Esophagus squamous epithelium (tissue), 5 donors: ENCODE measurements at places on chromosomes 16 and 17.

DNA sequence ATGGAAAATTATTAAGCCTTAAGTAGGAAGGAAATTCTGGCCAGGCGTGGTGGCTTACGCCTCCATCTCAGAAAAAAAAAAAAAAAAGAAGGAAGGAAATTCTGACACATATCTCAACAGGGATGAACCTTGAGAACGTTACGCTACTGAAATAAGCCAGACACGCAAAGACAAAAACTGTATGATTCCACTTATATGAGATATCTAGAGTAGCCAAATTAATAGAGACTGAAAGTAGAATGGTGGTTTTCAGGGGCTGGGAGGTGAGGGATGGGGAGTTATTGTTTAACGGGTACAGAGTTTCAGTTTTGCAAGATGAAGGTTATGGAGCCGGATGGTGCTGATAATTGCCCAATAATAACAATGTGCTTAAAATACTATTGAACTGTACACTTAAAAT, 16.2 kb upstream of the HNF1B start:
- DNase-seq, result no peak

- DNase-seq, result no peak
These were observed 43.9 kb upstream of the TEX2 start for GRCh38 chr17:64306850-64307463.

DNA sequence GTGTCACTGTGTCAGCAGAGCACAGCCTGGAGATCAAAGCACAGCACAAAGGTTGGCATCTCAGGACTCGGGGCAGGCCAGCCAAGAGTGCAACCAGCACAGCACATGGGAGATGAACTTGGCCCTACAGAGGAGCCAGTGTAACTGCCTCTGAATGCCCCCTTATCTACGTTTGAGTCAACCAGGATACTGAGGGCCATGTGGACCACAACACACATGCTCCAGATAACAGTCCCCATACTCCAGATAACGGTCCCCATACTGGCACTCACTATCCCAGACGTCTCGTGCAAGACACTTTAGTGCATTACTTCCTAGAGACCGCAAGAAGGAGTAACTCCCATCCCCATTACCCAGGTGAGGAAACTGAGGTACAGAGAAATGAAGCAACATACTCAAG, 88.2 kb downstream of the XYLT1 start:
- DNase-seq, result no peak

- DNase-seq, result no peak
These were observed 188.6 kb downstream of the NTN1 start for GRCh38 chr17:9209781-9210370.

- DNase-seq, result no peak
These were observed 20.2 kb downstream of the TOM1L1 start for GRCh38 chr17:54920819-54921218.

GRCh38 chr17:49005140-49005539, 8.0 kb downstream of the IGF2BP1 start:
- no peak for DNase-seq

DNA sequence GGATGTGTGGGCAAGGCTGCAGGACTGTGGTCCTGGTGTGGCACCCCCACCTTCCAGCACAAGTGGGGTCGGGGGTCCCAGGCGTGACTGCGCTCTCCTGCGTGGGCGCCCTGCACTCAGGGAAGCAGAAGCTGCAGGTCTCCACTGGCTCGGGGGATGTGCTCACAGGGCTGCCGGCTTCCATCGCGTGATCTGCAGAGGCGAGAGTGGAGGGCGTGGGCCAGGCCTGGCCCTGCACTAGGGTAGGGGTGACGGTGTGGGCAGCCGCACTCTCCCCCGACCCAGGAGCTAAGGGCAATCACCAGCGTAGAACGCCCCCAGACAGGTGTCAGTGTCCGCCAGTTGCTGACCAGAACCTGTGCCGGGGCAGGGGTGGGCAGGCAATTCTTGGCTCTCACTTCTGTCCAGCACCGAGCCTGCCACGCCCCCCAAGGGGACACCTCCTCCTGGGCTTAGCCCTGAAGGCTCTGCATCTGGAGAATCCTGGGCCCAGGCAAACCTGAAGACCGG, 32.3 kb downstream of the TNFRSF13B start:
- no peak for DNase-seq

GRCh38 chr16:847681-848445, 47.3 kb upstream of the GNG13 start:
- DNase-seq, result no peak

DNA sequence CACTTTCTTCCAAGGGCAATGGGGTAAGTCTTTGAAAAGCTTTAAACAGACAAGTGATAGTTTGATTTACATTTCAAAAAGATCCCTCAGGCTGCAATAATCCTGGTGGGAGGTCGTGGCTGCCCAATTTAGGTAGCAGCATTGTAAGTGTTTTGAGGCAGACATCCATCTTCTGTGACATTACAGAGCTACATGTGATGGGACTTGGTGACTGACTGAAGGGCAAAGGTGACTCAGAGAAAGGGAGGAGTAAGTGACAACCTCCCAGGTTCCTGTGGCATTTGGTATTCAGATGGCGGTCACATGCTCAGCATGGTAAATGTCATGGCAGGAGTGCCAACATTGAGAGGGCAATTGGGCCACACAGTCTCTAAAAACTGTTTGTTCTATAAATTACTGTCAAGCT, 26.5 kb downstream of the STAT3 start:
- DNase-seq, result no peak

DNA sequence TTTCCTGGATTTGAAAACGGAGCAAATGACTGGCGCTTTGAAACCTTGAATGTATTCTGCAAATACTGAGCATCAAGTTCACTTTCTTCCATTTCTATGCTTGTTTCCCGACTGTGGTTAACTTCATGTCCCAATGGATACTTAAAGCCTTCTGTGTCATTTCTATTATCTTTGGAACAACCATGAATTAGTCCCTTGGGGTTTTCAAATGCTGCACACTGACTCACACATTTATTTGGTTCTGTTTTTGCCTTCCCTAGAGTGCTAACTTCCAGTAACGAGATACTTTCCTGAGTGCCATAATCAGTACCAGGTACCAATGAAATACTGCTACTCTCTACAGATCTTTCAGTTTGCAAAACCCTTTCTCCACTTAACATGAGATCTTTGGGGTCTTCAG, 32.3 kb downstream of the BRCA1 start:
- DNase-seq, result no peak

GRCh38 chr16:27500801-27501200, 48.9 kb downstream of the GTF3C1 start:
- no peak for DNase-seq
